ENCODE measurements at places on chromosomes 5 and 9.

- peak; percentile 85 for DNase-seq
Observed at GRCh38 chr5:34522599-34523386, 133.3 kb upstream of the RAI14 start.

- no peak for DNase-seq
Observed at GRCh38 chr5:1564824-1565736, 41.3 kb upstream of the LPCAT1 start.

- no peak for DNase-seq
Observed at GRCh38 chr9:36895744-36896260, 138.3 kb downstream of the PAX5 start.

DNA sequence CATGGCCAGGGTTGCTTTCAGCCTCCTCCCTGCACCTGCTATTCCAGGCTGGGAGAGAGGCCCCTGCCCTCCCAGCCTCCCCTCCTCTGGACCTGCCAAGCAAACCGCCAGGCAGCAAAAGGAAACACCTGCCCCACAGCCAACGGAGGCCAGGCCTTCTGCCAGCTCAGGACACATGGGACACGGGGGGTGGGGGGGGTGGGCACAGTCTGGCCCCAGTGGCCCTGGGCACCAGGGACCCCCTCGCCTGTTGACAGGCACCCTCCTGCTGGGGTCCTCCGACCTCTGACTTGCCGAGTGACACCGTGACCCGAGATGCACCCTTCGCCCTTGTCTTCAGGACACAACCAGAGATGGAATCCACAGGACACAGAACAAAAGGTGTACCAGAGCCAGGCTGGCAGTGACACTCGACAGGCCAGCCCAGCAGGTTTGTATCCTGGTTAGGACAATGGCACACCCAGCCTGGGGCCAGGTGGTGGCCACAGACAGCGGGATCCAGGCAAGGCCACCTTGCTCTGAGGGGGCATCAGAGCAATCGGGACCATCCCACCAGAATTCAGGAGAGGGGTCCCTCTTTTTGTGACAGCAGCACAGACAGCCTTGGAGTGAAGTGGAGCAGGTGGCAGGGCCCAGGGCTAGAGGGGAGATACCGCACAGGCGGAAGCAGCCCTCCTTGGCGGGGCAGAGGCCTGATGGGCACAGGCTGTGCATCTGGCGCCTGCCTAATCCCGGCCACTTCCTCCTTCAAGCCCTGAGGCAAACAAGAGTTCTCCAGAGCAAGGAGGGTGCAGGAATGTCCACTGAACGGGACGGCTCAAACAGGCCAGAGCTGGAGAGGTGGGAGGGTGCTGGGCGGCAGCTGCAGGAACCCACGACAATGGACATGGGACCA lies 1.3 kb upstream of the TMEM210 start:
- no peak for DNase-seq

DNA sequence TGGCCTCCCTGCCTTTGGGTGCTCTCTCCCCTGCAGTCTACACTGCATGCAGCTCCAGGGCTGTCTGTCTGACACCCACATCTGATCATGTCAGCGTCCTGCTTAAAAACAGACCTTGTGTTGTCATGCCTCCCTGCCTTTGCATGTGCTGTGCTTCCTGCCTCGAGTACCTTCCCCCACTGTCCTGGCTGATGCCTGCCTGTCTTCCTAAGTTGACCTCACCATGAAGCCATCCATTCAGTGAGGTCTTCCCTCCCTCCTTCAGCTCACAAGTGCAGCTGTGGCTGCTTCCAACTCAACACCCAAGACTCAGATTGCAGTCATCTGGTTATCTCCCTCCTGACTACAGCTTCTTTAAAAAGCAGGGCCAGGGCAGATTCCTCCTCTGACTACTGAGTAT lies 5.5 kb downstream of the ANGPTL2 start:
- DNase-seq, result peak; percentile 22

DNA sequence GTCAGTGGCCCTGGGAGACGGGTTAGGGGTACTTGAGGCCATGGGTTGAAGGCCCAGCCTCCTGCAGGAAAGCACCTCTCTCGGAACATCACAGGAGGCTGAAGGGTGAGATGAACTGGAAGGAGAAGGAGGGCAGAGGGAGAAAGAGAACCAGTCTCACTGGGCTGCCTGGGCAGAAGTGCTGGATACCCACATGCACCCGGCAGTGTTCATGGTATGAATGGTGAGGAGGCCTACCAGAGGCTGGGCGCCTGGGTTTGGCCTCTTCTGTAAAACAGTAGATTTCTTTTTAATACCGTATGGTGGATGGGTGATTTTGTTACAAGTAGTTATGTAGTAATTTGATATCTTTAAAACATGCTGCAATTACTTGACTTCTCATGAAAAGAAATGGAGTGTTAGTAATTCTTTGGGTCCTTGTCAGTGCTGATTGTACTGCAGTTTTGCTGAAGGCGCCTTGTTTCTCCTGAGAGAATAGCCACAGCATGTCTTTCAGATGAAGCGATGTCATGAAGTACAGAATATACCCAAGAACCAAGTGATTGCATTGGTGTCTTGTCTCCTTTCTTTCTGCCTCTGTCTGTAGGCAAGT lies 258.6 kb downstream of the FANCC start:
- DNase-seq, result no peak

GRCh38 chr5:171306781-171307591 lies 2.1 kb upstream of the TLX3 start:
- DNase-seq, result no peak

DNA sequence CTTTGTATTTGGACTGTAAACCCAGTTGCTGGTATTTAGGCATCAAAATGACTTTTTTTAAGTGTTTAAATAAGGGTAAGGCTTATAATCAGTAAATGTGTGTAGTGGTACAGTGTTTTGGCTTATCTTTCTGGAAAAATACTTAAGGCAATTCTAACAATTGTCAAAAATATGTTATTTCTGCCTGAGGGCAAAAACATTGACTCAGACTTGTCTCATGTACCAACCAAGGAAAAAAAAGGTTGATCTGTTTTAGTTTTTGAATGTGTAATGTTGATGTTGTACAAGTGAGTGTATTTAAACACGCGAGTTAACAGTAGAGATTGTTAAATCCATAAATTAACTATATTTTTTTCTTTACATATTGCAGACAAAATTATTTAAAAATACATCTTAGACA lies 277.8 kb upstream of the TYRP1 start:
- no peak for DNase-seq

- DNase-seq, result no peak
Observed at GRCh38 chr9:85451680-85452079, 290.1 kb downstream of the AGTPBP1 start.

GRCh38 chr9:119829186-119829585 lies 460.0 kb upstream of the BRINP1 start:
- DNase-seq, result no peak

DNA sequence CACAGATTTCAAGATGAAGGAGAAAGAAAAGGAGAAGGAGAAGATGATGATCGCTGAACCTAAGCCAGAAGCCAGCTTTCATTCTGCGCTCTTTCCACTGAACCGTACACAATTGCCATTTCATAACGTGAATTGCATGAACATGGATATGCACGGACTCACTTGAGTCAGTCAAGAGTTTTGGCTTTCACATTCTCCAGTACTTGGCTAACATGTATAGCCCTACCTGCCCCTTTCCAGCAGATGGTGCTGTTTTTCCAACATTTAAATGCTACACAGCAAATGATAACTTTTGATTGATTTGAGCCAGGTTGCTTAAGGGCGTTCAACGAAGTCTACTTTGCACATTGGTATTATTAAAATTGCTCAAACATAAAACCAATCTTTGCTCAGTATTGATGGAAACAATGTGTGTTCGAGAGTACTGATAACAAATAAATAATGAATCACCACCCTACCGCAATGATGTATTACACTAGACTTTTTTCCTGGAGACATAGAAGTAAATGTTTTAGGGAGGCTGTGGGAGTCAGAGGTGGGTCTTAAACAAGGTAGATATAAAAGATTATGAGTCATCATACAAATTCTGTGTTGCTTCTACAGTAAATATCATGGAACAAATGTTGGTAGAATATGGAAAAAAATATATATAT lies 196.4 kb downstream of the TRPM3 start:
- peak; percentile 83 for DNase-seq

GRCh38 chr5:51279983-51280706 lies 103.1 kb upstream of the ISL1 start:
- DNase-seq, result no peak

- DNase-seq, result no peak
Observed at GRCh38 chr5:37111426-37112382, 137.5 kb downstream of the CPLANE1 start.

DNA sequence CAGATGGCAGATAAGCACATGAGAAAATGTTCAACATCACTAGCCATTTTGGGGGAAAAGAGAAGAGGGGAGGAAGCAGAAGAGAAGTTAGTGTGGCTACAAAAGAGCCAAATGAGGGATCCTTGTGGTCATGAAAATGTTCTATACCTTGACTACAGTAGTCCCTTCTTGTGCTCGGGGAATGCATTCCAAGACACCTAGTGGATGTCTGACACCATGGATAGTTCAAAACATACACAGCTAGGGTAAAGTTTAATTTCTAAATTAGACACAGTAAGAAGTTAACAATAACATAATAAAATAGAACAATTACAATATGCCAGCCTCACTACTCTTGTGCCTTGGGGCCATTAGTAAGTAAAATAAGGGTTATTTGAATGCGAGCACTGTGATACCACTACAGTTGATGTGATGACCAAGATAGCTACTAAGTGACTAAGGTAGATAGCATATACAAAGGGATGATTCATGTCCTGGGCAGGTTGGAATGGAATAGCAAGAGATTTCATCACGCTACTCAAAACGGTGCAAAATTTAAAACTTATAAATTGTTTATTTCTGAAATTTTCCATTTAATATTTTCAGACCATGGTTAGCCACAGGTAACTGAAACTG lies 344.1 kb downstream of the NR2F1-AS1 start:
- no peak for DNase-seq

DNA sequence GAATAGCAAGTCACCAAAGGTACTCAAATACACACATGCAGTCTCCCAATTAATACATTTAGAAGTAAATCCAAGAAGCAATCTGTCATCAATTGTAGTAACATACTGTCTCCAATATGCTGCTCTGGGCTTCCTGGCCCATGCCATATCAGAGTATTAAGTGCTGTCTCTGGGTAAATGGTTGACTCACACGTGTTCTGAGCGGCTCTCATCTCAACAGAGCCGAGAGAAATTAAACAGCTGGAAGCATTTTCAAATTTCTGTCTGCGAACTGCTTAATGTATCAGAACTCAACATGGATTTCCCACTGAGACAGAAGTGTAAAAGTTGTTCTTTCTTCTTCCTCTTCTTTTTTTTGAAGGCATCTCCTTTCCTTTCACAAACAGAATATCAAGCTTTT lies 247.3 kb upstream of the TAS2R1 start:
- no peak for DNase-seq

GRCh38 chr9:84340535-84340934 lies at the start of gene SLC28A3:
TSS of gene SLC28A3 (minus strand) at chr9:84340758. CDS start at chr9:84340633, 125 bp downstream.
- no peak for DNase-seq

- no peak for DNase-seq
Observed at GRCh38 chr9:14258660-14259239, 55.2 kb downstream of the NFIB start.

DNA sequence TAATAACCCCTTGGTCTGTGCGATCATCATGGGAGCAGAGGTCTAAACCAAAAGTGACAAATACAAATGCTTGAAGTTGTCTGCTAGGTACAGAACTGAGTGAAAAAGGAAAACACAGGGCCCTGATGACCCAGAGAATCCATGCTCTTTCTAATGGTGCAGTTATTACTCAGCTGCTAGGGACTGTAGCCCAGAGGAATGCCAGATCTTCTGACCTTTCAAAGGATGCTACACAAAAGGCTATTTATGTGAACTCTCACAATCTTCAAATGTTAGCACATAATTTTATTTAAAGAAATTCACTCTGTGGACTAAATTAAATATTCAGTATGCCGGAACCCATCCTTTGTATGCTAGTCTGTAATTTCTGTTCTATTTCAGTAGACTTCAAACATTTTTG lies 79.9 kb downstream of the PRR16 start:
- DNase-seq, result no peak

GRCh38 chr5:142364251-142365145 lies 39.7 kb upstream of the SPRY4 start:
- DNase-seq, result no peak

DNA sequence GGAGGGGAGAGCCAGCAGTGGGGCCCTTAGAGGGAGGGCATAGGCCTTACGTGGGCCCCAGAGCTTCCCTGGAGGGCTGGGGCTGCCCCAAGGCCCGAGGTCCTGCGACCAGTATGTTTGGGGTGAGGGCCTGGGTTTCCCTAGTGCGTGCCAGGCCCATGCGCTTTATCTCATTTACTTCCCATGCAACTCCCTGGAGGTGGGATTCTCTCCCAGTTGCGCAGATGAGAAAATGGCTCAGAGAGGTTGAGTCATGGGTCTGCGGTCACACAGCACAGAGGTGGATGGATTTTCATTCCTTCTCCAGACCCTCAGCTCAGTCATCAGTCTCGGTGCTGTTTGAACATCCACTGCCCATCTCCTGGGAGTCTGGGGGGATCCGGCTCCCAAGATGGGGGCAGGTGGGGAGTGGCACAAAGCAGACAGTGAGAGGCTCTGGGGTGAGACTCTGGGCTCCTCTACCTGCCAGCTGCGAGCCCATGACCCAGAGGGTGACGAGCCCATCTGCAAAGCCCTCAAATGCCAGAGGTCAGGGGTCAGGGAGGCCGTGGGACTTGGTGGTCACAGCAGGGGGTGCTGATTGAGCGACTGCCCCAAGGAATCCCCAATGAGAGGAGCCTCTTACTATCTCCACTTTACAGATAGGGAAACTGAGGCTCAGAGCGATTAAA lies 171.2 kb downstream of the GAPVD1 start:
- DNase-seq, result no peak

DNA sequence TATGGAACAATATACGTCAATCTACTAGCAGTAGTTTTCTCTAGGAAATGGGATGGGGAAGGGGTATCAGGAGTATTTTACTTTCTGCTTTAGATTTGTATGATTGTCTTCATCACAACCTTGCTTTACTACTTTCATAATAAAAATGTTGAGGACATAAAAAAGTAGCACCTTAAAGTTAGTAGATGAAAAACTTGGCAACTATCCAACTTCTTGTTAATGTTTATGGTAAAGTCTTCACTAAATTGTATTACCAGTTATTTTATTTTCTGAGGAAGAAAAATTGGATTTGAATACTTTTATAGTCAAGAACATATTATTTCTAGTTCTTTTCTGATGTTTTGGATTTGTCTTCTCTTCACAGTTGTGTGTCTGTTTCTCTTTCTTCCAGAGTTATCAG lies 372.1 kb downstream of the ARRDC3 start:
- no peak for DNase-seq

- no peak for DNase-seq
Observed at GRCh38 chr9:83505282-83505681, 32.9 kb downstream of the FRMD3 start.

DNA sequence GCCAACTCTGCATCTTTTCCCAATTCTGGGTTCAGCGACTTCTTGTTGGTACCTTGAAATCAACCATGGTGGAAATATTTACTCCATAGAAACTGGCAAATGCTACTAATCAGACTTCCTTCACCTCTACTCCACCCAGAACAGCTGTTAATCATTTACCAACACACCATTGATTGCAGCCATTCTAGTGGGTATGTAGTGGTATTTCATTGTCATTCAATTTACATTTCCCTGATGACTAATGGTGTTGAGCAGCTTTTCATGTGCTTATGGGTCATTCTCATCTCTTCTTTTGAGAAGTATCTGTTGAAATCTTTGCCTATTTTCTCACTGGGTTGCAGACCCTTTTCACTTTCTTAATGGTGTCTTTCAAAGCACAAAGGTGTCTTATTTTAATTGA lies 122.4 kb upstream of the MSX2 start:
- no peak for DNase-seq

Data from RKO (cell line).